ENCODE measurements at places on chromosomes 13 and 19.

DNA sequence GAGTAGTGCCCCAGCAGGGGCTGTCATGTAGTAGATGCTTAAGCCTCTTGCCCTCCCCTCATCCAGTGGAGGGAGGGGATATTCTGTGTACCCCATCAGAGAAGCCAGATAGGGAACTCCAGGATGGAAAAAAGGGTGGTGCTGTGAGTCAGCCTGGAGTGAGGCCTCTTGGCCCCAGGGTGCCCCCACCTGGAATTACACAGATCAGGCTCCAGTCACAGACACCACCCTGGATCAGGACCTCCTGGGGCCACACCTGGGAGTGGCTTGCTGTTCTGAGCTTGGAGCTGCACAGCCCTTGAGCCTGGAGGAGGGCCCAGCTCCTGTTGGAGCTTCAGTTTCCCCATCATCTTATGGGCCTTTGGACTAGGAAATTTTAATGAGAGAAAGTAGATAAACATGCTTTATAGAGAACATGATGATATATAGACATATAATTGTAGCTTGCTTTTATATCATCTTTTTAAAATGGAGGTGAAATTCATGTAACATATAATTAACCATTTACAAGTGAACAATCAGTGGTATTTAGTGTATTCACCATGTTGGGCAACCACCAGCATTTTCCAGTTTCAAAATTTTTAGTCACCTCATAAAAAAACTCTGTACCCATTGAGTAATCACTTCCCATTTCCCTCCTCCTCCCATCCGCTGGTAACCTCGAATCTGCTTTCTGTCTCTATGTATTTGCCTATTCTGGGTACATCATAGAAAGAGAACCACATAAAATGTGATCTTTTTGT, 24.6 kb downstream of the CYP4F22 start:
- no peak for DNase-seq

GRCh38 chr19:46082728-46083050, 41.8 kb downstream of the IGFL3 start:
- no peak for DNase-seq

DNA sequence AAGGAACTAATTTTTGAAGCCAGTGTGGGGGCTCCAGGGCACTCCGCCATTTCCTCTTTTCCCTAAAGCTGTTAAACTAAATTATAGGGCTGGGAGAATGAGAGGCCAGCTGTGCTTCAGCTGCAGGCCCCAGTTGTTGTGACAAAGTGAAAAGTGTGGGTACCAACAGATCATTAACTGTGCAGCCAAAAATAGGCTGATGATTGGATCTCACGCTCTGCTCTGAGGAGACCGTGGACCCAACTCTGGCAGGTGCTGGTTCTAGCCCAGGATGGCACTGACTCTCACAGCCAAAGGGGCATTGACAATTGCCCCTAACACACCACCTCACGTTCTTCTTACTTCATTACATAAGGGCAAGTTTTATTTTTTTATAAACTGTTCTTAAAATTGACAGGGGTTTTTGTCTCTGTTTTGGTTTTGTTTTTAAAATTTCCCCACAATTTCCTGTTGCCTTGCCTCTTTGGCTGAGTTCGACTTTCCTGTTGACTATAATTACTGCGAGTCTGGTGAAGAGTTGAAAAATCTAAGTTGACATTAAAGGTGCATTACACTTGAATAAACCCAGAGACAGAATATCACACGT, 391.0 kb downstream of the FGF9 start:
- DNase-seq = no peak

- no peak for DNase-seq
These were observed 20.4 kb downstream of the CEACAM3 start for GRCh38 chr19:41816761-41817160.

DNA sequence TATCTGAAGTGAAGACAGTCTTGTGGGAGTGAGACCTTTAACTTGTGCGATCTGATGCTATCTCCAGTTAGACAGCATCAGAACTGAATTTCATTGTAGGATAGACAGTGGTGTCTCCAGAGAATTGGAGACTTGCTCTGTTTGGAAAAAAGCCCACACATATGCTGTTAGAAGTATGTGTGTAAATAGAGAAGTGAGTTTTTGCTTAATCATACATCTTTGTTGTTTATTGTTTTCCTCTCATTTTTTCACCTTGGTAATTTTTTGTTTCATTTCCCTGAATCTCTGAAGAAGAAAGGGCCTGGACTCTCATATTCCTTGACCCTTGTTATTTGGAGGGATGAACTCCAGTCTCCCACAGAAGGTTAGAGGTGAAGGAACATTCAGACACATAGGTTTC, 21.8 kb downstream of the FPR3 start:
- no peak for DNase-seq

DNA sequence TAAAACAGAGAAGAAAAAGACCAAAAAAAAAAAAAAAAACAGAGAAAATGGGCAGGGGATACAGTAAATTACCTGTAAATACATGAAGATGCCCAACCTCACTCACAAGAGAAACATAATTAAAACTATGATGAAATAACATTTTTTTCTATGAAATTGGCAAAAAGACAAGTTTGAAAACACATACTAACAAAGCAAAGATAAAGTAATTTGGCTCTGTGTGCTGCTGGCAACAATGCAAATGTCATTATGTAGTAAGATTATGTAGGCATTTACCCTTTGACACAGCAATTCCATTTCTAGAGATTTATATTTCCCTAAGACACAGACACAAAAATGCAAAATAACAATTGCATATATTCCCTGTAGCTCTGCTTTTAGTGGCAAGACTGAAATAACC, 20.2 kb downstream of the ZC3H13 start:
- no peak for DNase-seq

- no peak for DNase-seq
These were observed 1.5 kb downstream of the NUMBL start for GRCh38 chr19:40688987-40689338.

- peak; percentile 79 for DNase-seq
These were observed 234.3 kb downstream of the LMO7 start for GRCh38 chr13:75870397-75870903.

- DNase-seq = no peak
These were observed 57.3 kb downstream of the MBD3L2B start for GRCh38 chr19:6963937-6964336.

GRCh38 chr19:30079200-30079599, 137.2 kb downstream of the URI1 start:
- DNase-seq = no peak

DNA sequence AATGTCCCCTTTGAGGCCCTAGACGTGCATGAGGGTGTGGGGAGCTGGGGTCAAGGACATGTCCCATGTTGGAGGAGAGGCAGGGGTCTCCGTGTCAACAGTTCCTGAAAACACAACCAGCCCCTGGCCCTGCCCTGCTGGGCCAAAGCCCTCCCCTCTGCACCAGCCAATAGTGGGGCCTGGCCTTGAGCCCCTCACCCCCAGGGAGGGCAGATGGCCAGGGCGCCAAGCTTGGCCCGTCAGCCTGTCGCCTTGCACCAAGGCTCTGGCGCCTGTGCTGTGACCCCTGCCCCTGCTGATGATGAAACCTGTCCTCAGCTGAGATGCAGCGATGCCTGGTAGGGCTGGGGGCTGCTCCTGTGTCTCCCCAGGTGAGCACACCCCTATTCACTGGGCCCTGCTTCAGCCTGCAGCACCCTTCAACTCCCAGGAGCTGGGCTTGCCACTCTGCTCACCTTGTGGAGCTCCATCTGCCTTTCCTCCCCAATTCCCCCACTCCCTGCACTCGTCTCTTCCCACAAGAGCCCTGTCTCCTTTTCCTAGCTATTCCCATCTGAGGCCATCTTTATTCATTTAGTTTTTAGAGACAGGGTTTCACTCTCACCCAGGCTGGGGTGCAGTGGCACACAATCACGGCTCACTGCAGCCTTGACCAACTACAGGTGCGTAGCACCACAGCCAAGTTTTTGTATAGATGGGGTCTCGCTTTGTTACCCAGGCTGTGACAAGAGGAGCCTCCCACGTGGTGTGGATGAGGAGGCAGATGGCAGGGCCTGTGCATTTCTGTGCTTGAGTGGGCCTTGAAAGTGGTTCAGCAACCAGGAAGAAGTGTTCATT, 2.1 kb upstream of the HAMP start:
- no peak for DNase-seq

GRCh38 chr13:112596235-112596634, 8.3 kb upstream of the TUBGCP3 start:
- no peak for DNase-seq

DNA sequence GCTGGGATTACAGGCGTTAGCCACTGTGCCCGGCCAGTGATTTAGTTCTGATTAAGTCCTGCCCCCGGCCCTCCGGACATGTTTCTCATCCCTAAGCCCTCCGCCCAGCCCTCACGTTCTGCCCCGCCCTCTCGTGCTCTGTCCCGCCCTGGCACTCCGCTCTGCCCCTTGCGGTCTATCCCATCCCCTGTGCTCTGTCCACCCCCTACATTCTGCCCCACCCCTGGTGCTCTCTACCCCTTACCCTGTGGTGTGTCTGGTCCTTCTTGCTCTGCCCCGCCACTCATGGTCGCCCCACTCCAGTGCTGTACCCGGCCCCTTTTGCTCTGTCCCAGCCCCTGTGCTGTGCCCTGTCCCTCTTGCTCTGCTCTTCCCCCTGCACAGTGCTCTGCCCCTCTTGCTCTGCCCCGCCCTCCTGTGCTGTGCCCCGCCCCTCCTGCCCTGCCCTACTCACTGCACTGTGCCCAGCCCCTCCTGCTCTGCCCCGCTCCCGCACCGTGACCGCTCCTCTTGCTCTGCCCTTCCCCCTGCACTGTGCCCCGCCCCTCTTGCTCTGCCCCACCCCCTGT, 3.0 kb downstream of the GTPBP3 start:
- DNase-seq = no peak

GRCh38 chr19:10694706-10695307, 6.4 kb upstream of the QTRT1 start:
- DNase-seq = no peak

GRCh38 chr19:50818859-50819472, 4.6 kb downstream of the KLK1 start:
- DNase-seq = no peak

GRCh38 chr19:21584537-21584936, 79.1 kb downstream of the ZNF429 start:
- DNase-seq = no peak

GRCh38 chr19:17687857-17688784, at the start of gene UNC13A:
Gene UNC13A (minus strand): TSS chr19:17688354. CDS start chr19:17688199, 155 bp downstream.
- DNase-seq = peak; percentile 76

GRCh38 chr13:86446311-86446710, 647.1 kb upstream of the SLITRK6 start:
- DNase-seq = no peak

- DNase-seq = peak; percentile 63
These were observed 641 bp upstream of the SOX21 start for GRCh38 chr13:94712812-94713560.

DNA sequence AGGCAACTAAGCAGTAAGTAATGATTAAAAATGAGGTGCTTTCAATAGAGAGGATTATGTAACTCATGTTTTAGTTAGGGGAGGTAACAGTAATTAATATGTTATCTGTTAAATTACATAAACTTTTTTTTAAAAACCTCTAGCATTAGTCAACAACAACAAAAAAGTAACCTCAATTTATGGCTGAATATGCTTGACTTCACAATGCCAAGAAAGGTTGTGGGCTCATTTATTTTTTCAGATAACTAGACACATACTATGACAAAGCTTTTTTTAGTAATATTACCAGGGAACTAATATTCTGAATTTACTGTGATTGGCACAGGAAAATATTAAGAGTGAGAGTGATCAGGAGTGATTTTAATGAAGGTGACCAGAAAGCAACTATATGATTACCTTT, 54.9 kb downstream of the KCNRG start:
- DNase-seq = no peak

DNA sequence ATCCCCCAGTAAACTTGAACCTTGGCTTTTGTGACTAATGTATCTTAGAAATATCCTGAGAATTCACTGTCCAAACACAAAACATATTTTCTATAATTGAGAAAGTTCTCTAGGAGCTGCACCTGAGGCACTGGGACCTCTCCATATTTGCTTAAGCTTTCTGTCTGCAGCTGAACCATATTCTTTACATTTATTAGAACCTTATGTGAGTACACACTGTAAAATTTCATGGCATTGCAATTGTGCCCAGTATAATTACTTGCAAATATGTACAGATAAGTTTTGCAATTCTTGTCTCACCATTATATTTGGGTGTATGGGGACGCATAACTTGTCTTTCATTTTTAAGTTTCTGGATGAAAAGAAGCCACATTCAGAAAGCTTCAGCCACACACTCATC, 280.7 kb upstream of the KLHL1 start:
- DNase-seq = no peak
